ENCODE measurements at places on chromosomes 1 and 21.

DNA sequence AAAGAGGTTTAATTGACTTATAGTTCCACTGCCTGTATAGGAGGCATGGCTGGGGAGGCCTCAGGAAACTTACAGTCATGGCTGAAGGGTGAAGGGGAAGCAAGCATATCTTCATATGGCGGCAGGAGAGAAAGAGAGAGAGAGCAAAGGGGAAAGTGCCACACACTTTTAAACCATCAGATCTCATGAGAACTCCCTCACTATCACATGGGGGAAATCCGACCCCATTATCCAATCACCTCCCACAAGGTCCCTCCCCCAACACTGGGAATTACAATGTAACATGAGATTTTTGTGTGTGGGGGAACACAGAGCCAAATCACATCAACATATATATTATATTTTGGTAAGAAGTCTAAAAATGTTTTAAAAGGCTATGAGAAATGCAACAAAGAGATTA, 27.2 kb downstream of the FABP3 start:
- no peak for DNase-seq

- no peak for DNase-seq
Measured at GRCh38 chr1:79847700-79848099, 841.2 kb upstream of the ADGRL4 start.

- no peak for DNase-seq
Measured at GRCh38 chr21:15422783-15423182, 307.0 kb upstream of the USP25 start.

DNA sequence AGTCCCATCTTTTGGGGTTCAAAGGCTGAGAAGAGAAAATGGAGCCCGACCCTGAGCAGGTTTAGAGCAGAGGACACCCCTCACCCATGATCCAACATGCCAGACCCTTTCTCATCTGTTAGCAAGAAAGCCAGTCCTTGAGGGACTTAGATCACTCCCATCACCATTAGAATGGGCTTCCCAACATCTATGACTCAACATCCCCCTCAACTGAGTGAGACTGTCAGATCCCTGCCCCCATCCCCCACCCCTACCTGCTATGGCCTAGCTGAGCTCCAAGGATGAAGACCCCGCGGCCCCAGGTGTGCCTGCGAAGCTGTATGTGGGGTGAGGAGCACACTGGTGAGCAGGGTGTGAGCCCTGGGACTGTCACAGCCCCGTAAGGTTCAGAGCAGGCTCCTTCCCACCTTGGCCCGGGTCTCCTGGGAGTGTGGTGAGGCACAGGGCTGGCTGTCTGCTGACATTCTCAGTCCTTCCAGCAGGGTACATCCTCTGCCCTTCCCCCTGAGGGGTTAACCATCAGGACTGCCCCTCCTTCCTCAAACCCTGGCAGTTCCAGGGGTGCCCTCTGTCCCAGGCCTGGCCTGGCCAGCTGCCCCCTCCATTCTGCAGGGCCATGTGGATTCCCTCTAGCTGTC, 21.4 kb upstream of the BLACAT1 start:
- no peak for DNase-seq

DNA sequence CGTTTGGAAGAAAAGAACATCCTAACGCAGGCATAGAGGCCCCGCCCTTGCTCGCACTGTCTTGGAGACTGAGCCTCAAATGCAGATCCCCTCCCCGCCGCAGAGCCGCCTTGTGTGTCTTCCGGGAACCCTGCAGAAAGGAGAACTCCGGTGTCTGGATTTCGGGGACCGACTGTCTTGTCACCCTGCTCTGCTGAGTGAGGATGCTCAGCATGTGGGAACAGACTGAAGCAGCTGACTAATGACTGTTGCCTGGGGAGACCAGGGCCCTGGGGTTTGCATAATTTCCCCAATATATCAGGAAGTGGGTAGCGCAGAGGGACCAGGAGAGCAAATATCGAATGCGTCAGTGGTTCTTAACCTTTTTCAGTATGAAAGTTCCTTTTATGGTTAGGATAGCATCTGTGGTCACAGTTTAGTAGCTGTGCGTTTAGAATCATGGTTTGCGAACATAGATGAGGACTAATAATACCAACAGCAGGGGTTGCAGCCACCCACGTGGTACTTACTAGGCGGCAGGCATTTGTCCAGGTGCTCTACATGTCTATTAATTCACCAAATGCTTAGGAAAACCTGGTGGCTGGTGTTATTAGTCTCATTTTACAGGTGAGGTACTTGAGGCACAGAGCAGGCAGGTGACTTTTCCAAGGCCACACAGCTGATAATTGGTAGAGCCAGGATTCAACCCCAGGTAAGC, 14.3 kb downstream of the GPR137B start:
- peak; percentile 53 for DNase-seq

DNA sequence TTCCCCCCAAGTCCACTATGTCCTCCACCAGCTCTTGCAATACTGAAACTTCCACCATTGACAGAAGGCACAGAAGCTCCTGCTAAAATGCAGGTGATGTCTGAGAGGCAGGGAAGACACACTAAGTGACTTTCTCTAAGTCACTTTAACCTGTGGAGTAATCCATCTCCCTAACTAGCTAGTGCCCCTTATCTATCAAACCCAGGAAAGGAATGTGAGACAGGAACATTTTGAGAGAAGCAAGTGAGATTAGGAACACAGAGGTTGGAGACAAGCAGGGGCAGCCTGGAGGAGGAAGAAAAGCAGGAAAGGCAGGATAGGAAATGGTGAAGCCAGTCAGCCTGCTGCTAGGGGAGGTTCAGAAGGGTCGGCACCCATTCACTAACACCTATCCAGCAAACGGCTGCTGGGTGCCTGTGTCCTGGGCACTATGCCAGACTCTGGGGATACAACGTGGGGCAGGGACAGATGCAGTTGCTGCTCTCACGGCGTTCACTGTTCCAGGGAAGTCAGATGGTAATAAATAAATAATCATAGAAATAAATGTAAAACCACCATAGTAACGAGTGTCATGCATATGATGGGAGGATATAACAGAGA, 7.0 kb downstream of the GPA33 start:
- DNase-seq, result no peak

- DNase-seq, result no peak
Measured at GRCh38 chr21:33308586-33309490, 15.9 kb upstream of the IFNAR1 start.

DNA sequence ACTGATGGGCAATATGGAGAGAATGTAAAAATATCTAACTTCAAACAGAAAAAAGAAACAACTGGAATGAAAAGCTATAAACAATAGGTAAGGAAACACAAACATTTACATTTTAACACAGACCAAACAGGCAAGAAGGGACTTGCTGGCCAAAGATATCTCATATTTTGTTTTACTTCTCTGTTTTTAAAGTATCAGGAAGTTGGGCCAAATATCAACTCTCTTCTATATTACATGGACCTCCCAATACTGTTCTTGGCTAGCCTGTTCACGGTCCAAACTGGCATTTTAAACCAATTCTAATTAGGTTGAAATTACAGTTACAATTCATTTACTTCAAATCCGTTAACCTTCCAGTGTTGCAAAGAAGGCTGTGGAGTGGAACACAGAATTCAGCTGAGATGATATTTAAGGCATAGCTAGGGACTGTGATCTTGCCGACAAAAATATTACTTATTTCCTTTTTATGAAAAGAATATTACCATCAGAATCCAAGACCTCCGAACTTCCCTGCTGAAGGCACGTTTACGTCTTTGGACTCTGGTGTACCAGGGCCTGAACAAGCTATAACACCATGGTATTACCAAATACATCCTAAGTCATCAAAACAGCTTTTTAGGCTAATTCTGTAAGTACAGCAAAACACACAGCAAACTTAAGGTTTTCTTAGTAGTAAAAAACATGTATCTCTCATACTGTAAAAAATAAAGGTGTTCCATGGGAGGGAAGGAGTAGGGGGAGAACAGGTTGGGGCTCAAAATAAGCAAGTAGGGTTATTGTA, 165.4 kb downstream of the RUNX1 start:
- no peak for DNase-seq

DNA sequence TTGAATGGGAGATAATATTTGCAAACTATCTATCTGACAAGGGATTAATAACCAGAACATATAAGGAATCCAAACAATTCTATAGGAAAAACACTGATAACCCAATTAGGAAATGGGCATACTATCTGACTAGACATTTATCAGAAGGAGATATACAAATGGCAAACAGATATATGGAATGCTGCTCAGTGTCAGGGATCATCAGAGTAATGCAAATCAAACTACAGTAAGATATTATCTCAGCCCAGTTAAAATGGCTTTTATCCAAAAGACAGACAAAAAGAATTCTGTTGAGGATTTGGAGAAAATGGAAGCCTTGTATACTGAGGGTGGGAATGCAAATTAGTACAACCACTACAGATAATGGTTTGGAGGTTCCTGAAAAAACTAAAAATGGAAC, 758.0 kb upstream of the B3GALT2 start:
- no peak for DNase-seq

DNA sequence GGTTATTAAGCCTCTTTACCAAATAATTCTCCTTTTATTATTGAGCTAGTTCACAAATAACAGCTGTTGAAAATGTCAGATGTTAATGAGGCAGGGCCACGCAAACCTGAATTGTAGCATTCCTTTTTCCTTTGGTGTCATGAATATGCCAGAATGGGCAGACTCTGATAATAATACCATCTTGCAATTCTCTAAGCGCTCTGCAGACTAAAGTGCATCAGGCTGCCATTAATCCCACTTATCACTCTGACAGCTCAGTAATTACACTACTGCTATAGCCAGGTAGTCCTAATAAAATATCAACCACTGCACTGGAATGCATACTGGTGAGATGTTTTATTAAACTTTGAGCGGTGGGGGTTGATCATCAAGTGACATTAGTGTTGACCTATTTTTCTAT, 177.7 kb downstream of the DPYD start:
- DNase-seq, result no peak

DNA sequence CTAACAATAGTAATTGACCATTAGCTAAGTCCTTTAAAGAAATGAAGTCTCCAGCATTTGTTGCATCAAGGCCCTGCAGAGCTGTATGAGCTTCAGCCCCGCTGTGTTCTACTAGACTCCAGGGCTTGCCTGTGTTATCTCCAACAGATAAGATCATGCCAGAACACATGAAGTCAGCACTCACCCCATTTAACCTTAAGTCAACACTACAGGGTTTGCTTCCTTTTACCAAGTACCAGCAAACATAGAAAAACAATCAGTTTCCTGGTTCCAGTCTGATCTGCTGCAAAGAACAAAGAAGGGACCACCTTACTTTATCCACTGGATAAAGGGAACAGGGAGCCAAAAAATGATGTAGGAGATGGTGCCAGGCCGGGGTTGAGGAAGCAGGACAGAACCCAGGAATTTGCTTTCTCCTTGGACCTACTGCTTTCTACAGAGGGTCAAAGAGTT, 41.3 kb upstream of the ENAH start:
- DNase-seq, result no peak

- no peak for DNase-seq
Measured at GRCh38 chr1:152392909-152393308, 21.2 kb downstream of the CRNN start.

- no peak for DNase-seq
Measured at GRCh38 chr1:75969550-75969949, 37.3 kb upstream of the ASB17 start.

DNA sequence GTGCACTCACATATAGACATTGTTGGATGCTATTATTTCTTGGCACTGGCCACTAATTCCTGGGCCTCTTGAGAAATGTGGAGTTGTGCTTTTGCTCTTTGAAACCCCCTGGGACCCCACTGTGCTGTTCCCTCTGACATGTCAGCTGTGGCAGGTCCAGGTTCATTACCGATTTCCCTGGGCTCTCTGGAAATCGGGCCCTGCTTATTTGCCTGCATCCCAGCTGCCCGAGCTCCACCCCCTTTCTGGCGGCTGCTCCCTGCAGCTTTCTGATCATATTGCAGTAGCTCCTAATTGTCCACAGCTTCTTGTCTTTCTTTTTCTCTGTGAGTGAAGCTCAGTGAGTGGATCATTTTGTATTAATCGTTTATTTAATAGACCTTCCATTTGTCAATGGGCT, 183.7 kb upstream of the FAM78B start:
- no peak for DNase-seq

GRCh38 chr1:18422076-18422777, 58.5 kb upstream of the KLHDC7A start:
- DNase-seq, result no peak

DNA sequence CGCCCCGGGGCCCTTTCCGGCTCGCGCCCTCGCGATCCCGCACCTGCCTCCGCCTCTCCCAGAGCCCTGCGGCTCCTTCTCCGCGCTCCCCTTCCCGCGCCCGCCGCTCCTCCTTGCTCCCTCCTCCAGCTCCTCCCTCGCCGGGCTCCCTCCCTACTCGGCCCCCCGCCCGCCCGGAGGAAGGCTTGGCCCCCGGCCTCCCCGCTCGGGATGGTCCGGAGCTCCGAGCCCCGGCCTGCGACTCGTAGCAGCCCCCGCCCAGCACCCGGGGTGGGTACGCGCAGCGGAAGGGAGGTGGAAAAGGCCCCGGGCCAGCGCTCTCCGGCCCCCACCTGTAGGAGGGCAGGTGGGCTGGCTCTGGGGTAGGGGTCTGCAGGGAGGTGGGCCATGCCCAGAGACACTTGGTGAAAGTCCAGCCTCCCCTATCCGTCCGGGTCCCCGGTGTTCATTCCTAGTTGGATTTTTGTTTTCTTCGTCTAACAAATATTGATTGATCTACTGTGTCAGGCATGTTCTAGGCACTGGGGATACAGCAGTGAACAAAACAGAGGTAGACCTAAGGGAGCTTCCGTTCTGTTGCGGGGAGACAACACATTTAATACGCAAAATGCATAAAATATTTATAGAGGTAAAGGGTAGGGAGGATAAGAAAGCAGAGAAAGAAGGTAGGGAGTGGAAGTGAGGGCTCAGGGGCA, at the start of gene HTR1D:
Gene HTR1D (minus strand): TSS at position 82 of the 695 bp plus-strand sequence. CDS start 23,283 bp downstream, outside the sequence.
- DNase-seq, result peak; percentile 19

- peak; percentile 38 for DNase-seq
Measured at GRCh38 chr1:6419804-6420453, at the start of gene HES2. Gene HES2 (minus strand): TSS chr1:6419919. CDS start chr1:6419820, 99 bp downstream.
